Thoracic aorta (tissue), 2 donors: ENCODE measurements at places on chromosomes 5 and 9. TPM values are rescaled to one million over a fixed set of nuclear protein-coding genes. Genes with fewer than 3 reads are reported as not detected.

DNA sequence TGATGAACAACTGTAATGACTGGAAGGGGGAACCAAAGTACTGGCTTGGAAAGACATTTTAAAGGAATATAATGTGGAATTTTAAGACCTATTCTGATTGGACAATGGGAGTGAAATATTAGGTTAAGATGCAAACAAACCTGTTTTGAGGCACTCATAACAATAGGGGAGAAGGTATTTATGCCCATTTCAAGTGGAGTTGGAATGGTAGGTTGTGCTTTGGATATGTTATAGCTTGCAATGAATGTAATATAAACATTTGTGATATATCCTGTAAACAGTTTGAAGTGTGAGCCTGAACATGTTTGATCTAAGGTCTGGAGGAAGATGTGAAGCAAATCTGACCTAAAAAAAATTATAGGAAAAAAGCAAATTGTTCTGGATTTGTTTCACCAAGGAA, 129.6 kb upstream of the GRHPR start:
- no peak for DNase-seq

DNA sequence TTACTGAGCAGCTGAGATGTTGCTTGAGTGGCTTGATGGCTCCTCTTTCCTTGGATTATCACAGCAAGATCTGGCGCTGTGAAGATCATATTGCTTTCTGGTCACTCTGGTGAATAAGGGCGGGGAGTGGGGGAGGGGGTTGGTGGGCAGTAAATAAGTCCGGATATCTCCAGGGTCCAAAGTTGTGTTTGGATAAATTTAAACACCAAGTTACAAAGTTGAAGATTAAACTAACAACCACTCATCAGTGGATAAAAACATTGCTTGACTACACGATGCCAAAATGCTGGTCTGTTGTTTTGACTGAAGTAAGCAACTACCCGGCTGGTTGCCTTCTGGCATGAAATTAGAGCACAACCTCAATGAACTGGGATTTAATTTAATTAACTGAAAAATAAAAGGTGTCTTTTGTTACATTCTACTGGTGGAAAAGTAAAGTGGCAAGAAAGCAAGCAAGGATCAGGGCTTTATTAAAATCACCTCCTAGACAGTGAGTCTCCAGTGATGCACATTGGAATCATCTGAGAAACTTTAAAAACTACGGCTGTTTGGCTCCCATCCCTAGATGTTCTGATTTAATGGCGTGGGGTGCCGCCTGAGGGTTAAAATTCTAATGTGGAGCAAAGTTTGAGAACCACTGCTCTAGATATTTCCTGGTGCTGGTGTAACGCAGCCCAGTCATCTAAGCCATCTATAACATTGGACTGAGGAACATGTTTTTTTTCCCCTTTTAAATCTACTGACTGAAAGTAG, 86.7 kb upstream of the AGXT2 start:
- no peak for DNase-seq

- no peak for DNase-seq
Measured at GRCh38 chr5:17327048-17327625, 109.7 kb downstream of the BASP1 start.

DNA sequence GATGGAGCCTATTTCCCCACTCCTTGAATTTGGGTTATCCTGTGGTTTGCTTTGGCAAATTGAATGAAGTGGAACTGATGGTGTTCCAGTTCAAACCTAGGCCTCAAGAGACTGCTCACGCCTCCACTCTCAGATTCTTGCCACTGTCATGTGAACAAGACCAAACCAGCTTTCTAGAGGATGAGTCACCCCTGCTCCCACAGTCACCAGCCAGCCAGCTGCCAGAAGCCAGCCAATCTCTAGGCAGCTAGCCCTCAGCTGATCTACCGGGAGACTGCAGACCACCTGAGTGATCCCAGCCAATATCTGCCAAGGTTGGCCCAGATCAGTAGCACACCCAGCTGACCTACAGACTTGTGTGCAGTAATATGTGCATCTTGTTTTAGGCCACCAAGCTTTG, 300.6 kb downstream of the TMEM38B start:
- DNase-seq, result no peak

The BTNL3 gene
- total RNA-seq, result not detected

- DNase-seq, result no peak
Measured at GRCh38 chr9:85223506-85224125, 518.1 kb downstream of the AGTPBP1 start.
